ENCODE measurements at places on chromosomes 7 and 10.

DNA sequence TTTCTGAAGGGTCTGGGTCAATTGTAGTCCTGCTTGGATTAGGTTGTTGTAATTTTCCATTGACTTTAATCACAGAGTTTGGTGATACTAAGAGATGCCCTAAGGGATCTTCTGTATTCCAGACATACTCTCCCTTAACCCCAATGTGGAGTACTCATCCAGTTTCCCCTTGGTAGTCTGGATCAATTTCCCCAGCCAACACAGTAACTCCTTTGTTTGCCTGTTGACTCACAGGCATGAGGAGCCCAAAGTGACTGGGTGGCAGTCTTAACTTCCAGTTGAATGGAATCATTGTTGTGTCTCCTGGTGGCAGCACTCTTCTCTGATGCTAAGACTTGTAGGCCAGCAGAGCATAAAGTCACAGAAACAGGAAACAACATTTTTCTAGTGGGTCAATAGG lies 41.5 kb upstream of the PIK3CG start:
- no peaks in the 10 kb centered on the region for H3K4me1 ChIP-seq
- H3K27me3 ChIP-seq: no peaks in the 10 kb centered on the region
- no peaks in the 10 kb centered on the region for H3K36me3 ChIP-seq
- no peak for DNase-seq

DNA sequence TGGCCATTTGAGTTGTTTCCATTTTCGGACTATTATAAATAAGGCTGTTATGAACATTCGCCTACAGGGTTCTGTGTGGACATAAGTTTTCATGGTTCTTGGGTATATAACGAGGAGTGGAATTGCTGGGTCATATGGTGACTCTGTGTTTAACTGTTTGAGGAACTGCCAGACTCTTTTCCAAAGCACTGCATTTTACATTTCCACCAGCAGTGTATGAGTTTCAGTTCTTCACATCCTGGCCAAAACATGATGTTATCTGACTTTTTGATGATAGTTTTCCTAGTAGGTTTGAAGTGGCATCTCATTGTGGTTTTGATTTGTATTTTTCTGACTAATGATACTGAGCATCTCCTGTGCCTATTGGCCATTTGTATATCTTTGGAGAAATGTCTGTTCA lies 5.4 kb downstream of the SUV39H2 start:
- no peak for DNase-seq
- no peaks in the 10 kb centered on the region for H3K27me3 ChIP-seq
- H3K4me3 ChIP-seq: no peak overlapping the region
- peaks cover 4% of the 10 kb centered on the region for H3K36me3 ChIP-seq
- H3K4me1 ChIP-seq: peaks cover 18% of the 10 kb centered on the region

GRCh38 chr7:16770657-16771329 lies 17.2 kb downstream of the TSPAN13 start:
- H3K36me3 ChIP-seq: peaks cover 11% of the 10 kb centered on the region
- H3K4me1 ChIP-seq: peaks cover 14% of the 10 kb centered on the region
- no peak overlapping the region for H3K4me3 ChIP-seq
- H3K27me3 ChIP-seq: no peaks in the 10 kb centered on the region
- H3K27ac ChIP-seq: peak overlapping the region; percentile 85

DNA sequence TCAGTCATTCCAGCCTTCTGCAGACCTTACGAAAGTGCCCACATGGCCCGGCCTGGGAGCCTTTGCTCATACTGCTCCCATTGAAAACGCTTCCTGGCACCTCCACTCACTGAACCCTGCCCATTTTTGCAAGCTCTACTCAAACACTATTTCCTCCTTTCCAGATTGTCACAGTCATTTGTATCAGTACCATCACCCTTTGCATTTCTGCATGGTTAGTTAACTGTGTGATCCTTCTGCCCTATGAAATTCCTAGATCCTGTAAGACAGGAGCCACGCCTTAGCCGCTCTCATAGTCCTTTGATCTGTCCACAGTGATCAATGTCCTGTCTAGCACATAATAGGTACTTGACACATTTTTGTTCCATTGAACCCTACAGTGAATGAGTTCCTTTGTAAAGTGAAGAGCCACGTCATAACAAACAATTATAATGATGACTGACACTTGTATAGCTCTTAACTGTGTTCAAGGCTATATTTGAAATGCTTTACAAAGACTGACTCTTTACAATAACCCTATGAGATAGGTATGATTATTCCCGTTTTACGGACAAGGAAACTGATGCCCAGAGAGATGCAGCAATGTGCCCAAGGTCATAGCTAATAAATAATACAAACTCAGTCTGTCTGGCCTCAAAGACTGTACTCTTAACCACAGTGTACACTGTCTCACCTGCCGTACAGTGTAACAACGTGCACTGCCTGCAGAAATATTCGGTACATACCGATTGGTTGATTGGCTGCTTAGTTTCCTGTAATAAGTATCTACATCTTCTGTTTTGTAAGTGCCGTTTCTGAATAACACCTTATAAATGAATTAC lies 16.6 kb upstream of the ITIH2 start:
- no peak for DNase-seq
- H3K36me3 ChIP-seq: no peaks in the 10 kb centered on the region
- H3K27me3 ChIP-seq: peaks cover 17% of the 10 kb centered on the region
- H3K27ac ChIP-seq: no peak overlapping the region
- peaks cover 3% of the 10 kb centered on the region for H3K4me1 ChIP-seq

DNA sequence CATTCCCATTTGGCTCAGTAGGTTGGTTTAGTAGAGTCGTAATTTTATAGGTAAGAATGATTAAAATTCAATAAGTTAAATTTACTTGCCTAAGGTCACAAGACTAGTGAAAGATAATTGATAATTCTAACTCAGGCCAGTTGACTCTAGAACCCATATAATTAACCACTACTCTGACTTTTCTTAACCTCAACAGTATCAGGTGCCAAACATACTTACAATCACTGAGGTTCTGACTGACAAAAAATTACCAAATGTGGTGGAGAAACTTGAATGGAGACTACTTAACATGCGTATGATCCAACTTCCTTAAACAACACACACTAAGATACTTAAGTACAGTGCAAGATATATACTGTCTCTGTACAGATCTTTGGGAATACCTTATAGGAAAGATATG lies 667.3 kb upstream of the SORCS1 start:
- no peak overlapping the region for H3K27ac ChIP-seq
- H3K36me3 ChIP-seq: no peaks in the 10 kb centered on the region
- DNase-seq: no peak
- no peak overlapping the region for H3K4me3 ChIP-seq

DNA sequence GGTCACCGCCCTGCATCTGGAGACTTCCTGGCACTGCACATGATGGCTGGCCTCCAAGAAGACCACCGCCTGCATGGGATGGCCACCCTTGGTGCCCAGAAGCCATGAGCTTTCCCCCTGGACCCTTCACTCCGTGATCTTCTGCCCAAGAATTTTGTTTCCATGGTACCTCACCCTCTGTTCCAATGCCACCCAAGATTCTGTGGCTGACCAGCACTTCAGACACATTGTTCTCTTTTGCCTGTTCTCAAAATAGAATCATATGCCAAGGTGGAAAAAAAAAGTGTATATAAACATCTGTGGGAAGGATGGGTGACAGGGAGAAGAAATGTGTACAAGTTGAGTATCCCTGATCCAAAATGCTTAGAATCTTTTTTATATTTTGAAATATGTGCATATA lies 12.1 kb downstream of the HTR7 start:
- H3K4me3 ChIP-seq: no peak overlapping the region
- H3K4me1 ChIP-seq: no peaks in the 10 kb centered on the region
- no peak for DNase-seq
- H3K27ac ChIP-seq: no peak overlapping the region

GRCh38 chr10:26861205-26861998 lies 644 bp upstream of the ABI1 start:
- no peaks in the 10 kb centered on the region for H3K36me3 ChIP-seq
- H3K4me1 ChIP-seq: peaks cover 23% of the 10 kb centered on the region
- peak overlapping the region; percentile 100 for H3K4me3 ChIP-seq
- H3K27me3 ChIP-seq: peaks cover 7% of the 10 kb centered on the region
